Activated T-cell treated with anti-CD3 and anti-CD28 coated beads, Interleukin-2, amount 50 U/mL, for 48 hours (primary cell): ENCODE measurements at places on chromosomes 5 and 9.

- no peak for DNase-seq
Measured at GRCh38 chr5:117547192-117547591, 972.6 kb upstream of the SEMA6A start.

DNA sequence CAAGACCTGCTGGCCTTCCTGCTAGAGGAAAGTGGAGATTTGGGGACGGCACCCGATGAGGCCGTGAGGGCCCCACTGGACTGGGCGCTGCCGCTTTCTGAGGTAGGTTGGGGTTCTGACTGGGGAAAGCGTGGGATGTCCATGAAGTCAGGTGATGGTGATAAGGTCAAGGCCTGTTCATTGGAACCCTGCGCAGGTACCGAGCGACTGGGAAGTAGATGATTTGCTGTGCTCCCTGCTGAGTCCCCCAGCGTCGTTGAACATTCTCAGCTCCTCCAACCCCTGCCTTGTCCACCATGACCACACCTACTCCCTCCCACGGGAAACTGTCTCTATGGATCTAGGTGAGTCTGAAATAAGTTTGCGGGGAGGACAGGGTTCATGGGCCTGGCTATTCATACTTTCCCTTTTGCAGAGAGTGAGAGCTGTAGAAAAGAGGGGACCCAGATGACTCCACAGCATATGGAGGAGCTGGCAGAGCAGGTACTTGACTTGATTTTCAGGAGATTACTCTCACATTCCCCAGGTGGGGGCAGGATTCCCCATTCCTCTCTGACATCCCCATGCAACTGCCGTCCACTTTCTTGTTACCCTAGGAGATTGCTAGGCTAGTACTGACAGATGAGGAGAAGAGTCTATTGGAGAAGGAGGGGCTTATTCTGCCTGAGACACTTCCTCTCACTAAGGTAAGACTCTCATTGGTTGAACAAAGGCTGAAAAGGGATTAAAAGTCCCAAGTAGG is 505 bp downstream of the CREB3 start:
- DNase-seq = peak; percentile 51

- DNase-seq = no peak
Measured at GRCh38 chr9:27673641-27674040, 100.4 kb upstream of the C9orf72 start.

- DNase-seq = no peak
Measured at GRCh38 chr5:11758321-11758720, 145.9 kb downstream of the CTNND2 start.

GRCh38 chr9:36778682-36779081 is 206.0 kb downstream of the MELK start:
- no peak for DNase-seq

DNA sequence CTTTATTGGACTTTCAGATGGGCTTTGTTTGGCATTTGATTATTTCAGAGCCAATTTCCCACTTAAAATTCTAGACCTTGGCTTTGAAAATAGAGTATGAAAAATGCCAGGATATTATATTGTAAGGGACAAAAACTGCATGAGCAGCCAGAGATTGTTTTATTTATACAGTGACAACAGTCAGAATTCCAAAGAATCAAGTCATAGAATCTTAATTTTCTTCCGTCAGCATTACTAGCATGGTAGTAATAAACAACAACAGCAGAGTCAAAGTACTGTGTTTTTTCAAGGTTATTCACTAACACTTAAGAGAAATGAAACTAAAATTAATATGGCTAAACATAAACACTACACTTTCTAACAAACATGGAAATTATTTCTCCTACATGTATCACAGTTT is 52.2 kb downstream of the MLLT3 start:
- no peak for DNase-seq
